MCF 10A (cell line): ENCODE measurements at places on chromosomes 1 and 21. TPM values are rescaled to one million over a fixed set of nuclear protein-coding genes. Genes with fewer than 3 reads are reported as not detected.

Gene LRRC38
- not detected in 2 replicates for total RNA-seq

DNA sequence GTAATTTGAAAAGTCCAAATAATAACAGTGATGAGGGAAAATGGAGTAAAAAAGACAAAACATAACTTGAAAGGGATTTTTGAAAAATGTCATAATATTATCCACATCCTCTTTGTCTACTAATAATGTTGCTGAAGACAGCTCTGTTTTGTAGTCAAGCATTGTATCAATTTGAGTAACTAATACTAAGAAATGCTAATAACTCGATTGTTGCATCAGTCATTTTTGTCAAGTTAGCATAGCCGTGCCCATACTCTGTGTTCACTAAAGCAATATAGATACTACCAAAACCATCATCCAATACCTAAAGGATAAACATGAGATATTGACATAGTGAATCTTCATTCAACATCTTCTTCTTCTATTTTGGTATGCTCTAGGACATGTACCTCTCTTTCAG, 17.3 kb downstream of the PDC start:
- peaks cover 15% of the 10 kb centered on the region for H3K4me1 ChIP-seq
- no peak overlapping the region for H3K27ac ChIP-seq
- H3K36me3 ChIP-seq = peaks cover 6% of the 10 kb centered on the region
- H3K27me3 ChIP-seq = no peaks in the 10 kb centered on the region
- no peak overlapping the region for H3K4me3 ChIP-seq

GRCh38 chr1:164716992-164717703, 158.2 kb downstream of the PBX1 start:
- no peak overlapping the region for H3K27ac ChIP-seq
- no peaks in the 10 kb centered on the region for H3K36me3 ChIP-seq
- H3K27me3 ChIP-seq = no peaks in the 10 kb centered on the region
- H3K4me3 ChIP-seq = no peak overlapping the region
- peak; percentile 63 for DNase-seq

Gene BLZF1
- 57.8 and 66.1 TPM in 2 replicates for total RNA-seq

Gene INAVA
- total RNA-seq = 25.1 and 30.5 TPM in 2 replicates

- H3K27me3 ChIP-seq = no peaks in the 10 kb centered on the region
- no peak overlapping the region for H3K4me3 ChIP-seq
- no peaks in the 10 kb centered on the region for H3K4me1 ChIP-seq
Observed at GRCh38 chr21:25827513-25827912, 92.7 kb downstream of the GABPA start.

DNA sequence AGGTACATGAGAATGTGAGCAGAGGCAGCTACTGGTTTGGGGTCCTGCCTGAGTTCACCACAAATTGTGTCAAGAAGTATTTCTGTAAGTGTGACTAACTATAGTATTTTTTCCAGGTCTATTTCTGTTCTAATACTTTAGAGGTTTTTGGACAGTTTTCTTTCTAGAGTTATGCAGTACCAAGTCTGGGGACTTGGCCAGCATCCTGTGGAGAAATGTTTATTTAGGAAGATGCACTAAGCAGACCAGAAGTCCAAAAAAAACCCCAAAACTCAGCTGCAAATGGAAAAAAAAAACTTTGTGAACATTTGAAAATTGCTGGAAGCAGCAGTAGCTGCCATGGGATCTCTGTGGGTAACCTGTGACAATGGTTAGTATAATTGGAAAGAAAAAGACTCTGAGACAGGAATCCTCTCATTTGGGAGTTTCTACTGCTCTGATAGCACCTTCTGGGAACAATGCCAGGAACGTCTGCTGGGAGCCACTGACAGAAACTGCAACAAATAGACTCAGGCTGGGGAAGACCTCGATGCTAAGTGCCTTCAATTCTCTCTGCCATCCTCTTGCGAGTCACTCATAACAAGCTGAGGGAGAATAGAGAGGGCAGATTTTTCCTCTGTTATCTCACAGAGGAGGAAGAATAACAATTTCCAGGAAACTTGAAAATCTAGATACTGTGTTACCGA, 37.6 kb downstream of the OR10R2 start:
- H3K27me3 ChIP-seq = peaks cover 77% of the 10 kb centered on the region
- H3K27ac ChIP-seq = no peak overlapping the region
- no peaks in the 10 kb centered on the region for H3K4me1 ChIP-seq
- H3K4me3 ChIP-seq = no peak overlapping the region

DNA sequence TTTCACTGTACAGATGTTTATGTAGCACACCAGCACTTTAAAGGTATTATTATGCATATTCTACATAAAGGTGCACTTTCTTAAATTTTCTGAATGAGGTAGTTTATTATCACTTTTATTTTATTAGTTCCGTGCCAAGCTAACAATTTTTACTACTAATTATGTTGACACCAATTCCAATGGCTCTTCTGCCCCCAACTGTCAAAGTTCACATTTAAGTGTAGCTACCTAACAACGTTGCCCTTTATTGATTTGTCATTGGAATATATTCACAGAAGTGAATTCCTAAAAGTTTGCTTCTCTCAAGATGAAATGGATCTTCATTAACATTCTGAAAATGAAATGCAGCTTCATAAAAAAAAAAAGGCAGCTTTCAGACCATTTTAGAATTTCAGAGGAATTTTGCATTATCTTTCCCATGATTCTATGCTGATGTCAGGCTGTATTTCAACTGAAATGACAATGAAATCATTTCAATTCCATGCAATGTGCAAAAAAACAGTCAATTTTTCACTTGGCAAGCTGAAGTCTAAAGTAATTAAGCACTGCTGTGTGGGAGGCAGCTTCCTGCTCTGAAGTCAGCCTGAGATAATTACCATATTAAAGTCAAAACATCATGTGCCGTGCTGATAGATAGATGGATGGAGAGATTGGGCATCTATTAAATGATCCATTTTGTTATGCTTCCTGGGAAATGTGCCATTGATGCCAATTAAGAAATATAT, 229.2 kb downstream of the TTLL7 start:
- no peaks in the 10 kb centered on the region for H3K4me1 ChIP-seq
- H3K4me3 ChIP-seq = no peak overlapping the region
- H3K27me3 ChIP-seq = no peaks in the 10 kb centered on the region

Gene IL20
- total RNA-seq = not detected in 2 replicates

Gene MX2
- total RNA-seq = not detected in 2 replicates

Gene CD34
- total RNA-seq = 0.52 TPM in 1 of 2 replicates, not detected in the other

GRCh38 chr1:157595356-157595755, 2.5 kb downstream of the FCRL4 start:
- peaks cover 56% of the 10 kb centered on the region for H3K27me3 ChIP-seq
- H3K36me3 ChIP-seq = no peaks in the 10 kb centered on the region
- H3K27ac ChIP-seq = no peak overlapping the region
- H3K4me3 ChIP-seq = no peak overlapping the region

DNA sequence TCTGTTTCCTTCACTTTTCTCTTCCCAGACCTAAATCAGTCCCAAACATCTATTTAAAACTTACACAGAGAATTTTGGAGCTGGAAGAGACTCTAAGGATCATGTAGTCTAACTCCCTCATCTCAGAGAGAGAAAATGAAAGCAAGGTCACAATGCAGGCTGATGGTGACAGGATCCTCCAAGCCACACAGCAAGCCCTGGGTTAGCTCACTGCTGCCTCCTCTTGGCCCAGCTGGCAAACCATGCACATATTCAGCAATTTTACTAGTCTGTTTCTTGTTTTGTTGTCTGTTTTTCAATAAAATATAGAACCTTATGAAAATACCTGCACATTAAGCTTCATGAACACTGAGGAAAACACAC, 27.7 kb upstream of the LY9 start:
- H3K4me3 ChIP-seq = peak overlapping the region; percentile 56
- no peaks in the 10 kb centered on the region for H3K27me3 ChIP-seq
- peak overlapping the region; percentile 75 for H3K27ac ChIP-seq
- H3K4me1 ChIP-seq = peaks cover 17% of the 10 kb centered on the region
- H3K36me3 ChIP-seq = no peaks in the 10 kb centered on the region

Gene PCSK9
- not detected in 2 replicates for total RNA-seq

Gene SARS1
- total RNA-seq = 381 and 492 TPM in 2 replicates

DNA sequence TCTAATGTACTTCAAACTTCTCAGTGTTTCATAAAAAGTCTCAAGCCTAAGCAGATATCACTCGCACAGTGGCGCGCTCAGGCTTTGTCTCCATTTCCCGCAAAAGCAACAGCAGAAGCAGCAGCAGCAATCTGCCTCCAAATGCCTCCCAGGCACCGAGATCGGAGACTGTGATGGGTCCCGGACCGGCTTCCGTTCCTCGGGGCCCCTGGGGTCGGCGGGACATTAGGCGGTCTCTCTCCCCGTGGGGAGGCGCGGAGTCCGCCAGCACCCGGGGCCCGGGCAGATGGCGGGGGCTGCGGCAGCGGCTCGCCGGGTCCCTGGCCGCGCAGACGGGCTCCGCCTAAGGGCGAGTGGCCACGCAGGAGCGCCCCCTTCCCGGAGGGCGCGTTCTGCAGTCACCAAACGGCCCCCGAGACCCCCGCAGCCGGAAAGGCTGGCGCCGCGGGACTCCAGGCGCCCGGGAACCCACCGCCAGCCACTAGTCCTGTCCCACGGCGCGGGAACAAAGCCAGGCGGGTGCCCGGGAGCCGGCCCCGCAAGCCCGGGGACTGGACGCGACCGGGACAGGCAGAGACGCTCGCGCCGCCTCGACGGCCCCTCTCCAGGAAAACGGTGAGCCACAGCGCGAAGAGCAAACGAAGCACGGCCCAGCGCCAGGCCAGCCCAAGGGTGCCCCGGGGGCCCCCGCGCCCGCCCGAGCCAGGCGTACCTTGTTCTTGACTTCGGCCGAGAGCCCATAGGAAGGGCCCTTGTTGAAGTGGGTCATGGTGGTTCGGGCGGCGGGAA, 590 bp downstream of the CNN3 start:
- H3K36me3 ChIP-seq = no peaks in the 10 kb centered on the region
- H3K4me3 ChIP-seq = peak overlapping the region; percentile 97
- DNase-seq = peak; percentile 45
- H3K4me1 ChIP-seq = peaks cover 22% of the 10 kb centered on the region
- H3K27me3 ChIP-seq = no peaks in the 10 kb centered on the region

DNA sequence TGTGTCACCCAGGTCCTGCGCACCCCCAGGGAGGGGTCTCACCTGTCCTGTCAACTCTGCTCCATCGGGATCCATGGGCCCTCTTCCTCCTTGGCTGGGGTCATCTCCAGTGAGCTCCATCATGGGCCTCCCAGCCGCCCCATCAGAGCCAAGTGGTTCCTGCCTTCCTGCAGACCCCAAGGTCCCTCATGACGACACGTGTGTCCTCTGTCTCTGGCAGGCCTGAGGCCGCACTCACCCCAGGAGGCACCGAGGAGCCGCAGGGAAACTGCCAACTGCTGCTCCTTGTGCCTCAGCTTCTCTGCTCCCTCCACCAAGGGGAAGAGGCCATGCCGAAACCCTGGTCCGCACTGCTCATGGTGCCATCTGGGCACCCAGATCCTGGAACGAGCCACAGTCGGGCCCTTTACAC, 46.8 kb downstream of the COL18A1 start:
- peaks cover 5% of the 10 kb centered on the region for H3K36me3 ChIP-seq
- no peaks in the 10 kb centered on the region for H3K27me3 ChIP-seq

- no peaks in the 10 kb centered on the region for H3K36me3 ChIP-seq
- DNase-seq = no peak
- H3K4me3 ChIP-seq = no peak overlapping the region
- H3K4me1 ChIP-seq = peaks cover 32% of the 10 kb centered on the region
- H3K27me3 ChIP-seq = no peaks in the 10 kb centered on the region
Observed at GRCh38 chr1:17314491-17314971, 6.5 kb downstream of the PADI4 start.

GRCh38 chr21:35566874-35567273, 493.5 kb downstream of the SETD4 start:
- no peak overlapping the region for H3K27ac ChIP-seq
- no peaks in the 10 kb centered on the region for H3K27me3 ChIP-seq
- H3K4me3 ChIP-seq = no peak overlapping the region
- H3K36me3 ChIP-seq = no peaks in the 10 kb centered on the region

Gene MYCL
- total RNA-seq = 0.63 and 1.1 TPM in 2 replicates

Gene OR6K3
- total RNA-seq = not detected in 2 replicates

DNA sequence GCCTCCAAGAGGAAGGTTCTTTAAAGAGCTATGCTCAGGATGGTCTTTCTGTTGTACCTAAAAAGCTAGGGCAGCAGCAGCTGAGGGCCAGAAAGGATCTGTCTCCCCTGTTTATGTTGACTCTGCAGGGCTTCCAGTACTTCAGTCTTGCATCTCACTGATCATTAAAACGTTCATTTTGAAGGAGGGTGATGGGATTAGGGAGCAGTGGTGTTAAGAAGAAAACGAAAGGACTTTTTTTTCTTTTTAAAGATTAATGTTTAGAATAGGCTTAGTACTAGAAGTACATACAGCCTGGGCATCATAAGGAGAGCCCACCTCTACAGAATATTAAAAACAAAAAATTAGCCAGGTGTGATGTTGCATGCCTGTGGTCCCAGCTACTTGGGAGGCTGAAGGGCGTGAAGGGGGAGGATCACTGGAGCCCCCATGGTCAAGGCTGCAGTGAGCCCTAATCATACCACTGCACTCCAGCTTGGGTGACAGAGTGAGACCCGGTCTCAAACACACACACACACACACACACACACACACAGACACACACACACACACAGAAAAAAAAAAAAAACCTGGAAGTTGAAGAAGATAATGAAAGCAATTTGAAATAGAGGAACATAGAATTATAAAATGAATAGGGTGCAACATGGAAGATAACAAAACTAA, 2.9 kb downstream of the CR1L start:
- H3K4me3 ChIP-seq = no peak overlapping the region
- no peak for DNase-seq

Gene OR2L2
- total RNA-seq = 0.19 and 0.34 TPM in 2 replicates

DNA sequence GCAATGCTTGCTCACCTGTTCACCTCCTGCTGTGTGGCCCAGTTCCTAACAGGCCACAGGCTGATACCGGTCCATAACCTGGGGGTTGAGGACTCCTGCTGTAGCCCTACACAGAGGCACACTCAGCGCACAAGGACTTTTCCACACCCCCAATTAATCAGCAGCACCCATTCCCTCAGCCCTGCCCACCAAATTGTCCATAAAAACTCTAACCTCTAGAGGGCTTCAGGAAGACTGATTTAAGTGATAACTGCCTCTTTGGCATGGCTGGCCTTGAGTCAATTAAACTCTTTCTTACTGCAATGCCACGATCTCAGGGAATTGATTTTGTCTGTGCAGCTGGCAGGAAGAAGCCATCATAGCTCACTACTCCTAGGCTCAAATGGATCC, 71.3 kb upstream of the MUTYH start:
- no peak for DNase-seq
- H3K36me3 ChIP-seq = no peaks in the 10 kb centered on the region
- H3K4me3 ChIP-seq = no peak overlapping the region

Gene PAQR7
- total RNA-seq = 3.8 and 4.4 TPM in 2 replicates
